ENCODE measurements at places on chromosomes 5 and 9.

GRCh38 chr9:115540091-115540490, 422.1 kb upstream of the TNC start:
- no peak for DNase-seq

- DNase-seq = no peak
These were observed 39.5 kb downstream of the SEMA6A start for GRCh38 chr5:116534964-116535651.

DNA sequence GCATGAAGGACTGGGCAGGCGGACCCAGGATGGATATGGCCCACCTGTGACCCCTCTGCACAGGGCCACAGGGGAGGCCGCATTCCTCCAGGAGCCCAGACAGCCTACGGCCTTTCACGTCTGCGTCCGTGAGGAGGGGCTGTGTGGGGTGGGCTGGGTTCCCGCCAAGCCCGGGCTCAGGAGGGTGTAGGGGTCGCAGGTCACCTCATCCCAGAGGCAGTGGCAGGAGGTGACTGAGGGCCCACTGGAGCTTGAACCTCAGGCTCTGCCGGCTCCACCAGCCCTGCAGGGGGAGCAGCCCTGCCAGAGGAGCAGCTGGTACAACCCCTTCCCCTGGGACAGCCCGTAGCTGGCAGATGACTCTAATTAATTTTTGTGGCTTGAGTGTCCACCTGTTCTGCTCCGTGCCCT, 40.7 kb upstream of the CACNA1B start:
- no peak for DNase-seq

DNA sequence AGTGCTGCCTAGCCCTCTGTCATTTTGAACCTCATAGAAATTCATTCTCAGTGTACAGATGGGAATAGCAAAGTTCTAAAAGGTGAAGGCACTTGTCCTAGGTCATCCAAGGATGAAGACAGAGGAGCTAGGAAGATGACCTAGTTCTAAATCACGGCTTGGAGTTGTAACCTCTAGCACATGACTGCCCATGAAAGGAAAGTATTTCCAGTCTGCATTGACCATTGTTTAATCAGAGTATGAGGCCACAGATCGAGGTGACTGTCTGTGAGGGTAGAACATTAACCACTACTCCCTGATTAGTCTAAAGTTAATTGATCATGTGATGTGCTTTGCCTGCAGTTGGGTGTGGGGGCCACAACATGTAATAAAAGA, 674 bp upstream of the TNFSF15 start:
- no peak for DNase-seq

GRCh38 chr5:93381057-93381456, 200.0 kb downstream of the NR2F1-AS1 start:
- peak; percentile 23 for DNase-seq

GRCh38 chr5:43603344-43604217, 601 bp downstream of the NNT start:
- DNase-seq = peak; percentile 76

DNA sequence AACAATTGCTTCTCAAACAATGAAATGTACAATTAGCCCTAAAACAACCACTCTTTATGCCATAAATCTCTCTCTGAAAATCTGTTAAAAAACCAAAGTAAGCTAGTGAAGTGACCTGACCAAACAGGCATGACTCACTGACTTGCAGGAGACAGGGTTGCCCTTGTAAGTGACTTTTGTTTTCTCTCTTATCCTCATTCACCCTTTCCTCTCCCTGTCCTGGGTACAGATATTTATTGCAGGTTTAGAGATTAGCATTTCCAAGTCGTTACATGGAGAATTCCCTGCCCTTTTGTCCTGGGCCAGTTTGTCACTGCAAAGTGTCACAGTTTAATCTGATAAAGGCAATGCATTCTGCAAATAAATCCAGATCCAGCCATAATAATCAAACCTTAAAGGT, 484.2 kb downstream of the IRX1 start:
- no peak for DNase-seq

- no peak for DNase-seq
These were observed 2.2 kb downstream of the G3BP1 start for GRCh38 chr5:151773951-151774350.

DNA sequence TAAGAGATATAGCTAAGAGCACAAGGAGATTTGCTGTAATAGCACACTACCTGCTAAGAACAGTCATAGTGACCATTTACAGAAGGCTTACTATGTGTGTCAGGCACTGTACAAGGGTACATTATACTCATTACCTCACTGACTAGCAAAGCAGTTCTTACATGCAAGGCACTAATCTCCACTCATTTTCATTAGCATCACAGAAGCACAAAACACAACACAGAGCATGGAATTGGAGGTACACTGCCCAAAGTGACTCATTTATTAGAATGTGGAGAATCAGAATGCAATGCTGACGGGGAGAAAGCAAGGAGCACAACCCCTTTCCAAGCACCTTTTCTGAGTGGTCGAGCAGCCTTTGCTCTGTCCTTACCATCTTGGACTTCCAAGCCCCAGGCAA, 169.7 kb downstream of the ENTREP1 start:
- DNase-seq = no peak

DNA sequence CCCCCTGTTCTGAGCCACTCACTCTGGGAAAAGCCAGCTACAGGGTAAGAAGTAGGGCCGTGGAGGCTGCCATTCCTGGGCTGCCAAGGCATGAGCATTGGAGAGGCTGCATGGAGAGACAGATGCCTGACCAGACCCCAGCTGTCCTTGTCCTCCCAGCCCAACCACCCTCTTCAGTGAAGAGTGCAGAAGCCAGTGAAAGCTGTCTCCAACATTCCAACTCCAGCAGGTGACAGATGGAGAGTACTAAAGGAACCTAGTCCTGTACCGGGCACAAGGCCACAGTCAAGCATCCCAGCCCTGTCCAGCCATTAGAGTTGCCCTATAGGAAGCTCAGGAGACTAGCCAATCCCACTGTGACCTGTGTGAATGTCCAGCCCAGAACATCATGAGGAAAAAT, 165.1 kb downstream of the DIRAS2 start:
- DNase-seq = no peak

All from cardiac muscle cell (in vitro differentiated cells and primary cell).